IMR-90 (cell line): ENCODE measurements at places on chromosomes 3 and 15. TPM values are rescaled to one million over a fixed set of nuclear protein-coding genes. Genes with fewer than 3 reads are reported as not detected.

DNA sequence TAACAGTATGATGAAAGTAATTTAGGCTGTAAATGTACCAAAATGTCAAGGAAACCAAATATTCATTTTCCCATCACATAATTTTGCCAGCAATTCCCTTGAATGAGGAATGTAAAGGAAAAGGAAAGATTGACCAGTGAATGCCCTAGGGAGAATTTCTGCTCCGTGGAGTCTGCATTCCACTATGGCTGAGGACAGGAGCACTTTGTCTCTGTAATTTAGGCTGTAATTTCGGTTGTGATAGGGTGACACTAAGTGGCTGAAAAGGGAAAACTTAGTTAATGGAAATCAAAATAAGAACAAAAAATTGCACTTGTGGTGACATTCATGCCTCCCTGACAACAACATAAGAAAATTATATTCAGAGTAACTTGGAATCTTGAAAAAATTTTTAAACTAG lies 8.3 kb upstream of the TMEM207 start:
- DNase-seq = no peak

DNA sequence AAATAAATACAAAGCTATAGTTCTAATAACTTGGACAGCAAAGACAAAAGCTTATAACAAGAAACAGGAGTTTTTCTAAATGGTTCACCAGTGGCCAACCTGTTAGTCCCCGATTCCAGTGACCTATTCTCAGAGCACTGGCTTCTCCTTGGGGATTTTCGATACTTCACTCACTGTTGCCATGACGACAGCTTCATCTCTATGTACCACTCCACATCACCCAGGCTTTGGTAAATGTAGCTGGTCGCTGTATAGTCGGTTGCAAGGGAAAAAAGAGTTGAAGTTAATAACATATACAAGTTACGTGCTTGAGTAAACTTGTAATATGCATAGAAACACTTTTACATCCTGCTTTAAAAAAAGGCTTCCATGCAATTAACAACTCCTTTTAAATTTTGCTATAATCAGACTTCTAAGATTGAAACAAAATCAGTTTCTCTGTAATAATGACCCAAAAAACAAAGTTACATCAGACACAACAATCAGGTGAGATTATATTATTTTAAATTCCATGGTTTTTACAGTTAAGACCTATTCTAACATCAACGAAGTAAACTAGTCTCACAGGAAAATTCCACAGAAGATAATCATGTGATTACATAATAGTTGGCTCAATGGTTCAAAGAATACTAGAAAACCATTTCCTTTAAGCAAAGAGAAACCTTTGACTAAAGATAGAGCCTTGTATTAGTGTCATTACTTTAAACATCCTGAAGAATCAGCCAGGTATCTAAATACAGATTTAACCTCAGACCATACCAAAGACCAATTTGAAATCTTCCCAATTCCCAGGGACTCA lies 2.9 kb downstream of the CCNL1 start:
- DNase-seq = peak; percentile 33

Gene AADACL2
- total RNA-seq = not detected in 2 replicates

GRCh38 chr15:31485911-31486461 lies 159.4 kb downstream of the KLF13 start:
- no peak for DNase-seq

- DNase-seq = peak; percentile 98
Observed at GRCh38 chr3:150146991-150147761, 176.5 kb upstream of the PFN2 start.

GRCh38 chr3:44906997-44907396 lies 32.6 kb downstream of the TGM4 start:
- peak; percentile 25 for DNase-seq

Gene CD200
- total RNA-seq = 0.83 and 1.1 TPM in 2 replicates
